ENCODE measurements at places on chromosomes 12 and 14. TPM values are rescaled to one million over a fixed set of nuclear protein-coding genes. Genes with fewer than 3 reads are reported as not detected.

DNA sequence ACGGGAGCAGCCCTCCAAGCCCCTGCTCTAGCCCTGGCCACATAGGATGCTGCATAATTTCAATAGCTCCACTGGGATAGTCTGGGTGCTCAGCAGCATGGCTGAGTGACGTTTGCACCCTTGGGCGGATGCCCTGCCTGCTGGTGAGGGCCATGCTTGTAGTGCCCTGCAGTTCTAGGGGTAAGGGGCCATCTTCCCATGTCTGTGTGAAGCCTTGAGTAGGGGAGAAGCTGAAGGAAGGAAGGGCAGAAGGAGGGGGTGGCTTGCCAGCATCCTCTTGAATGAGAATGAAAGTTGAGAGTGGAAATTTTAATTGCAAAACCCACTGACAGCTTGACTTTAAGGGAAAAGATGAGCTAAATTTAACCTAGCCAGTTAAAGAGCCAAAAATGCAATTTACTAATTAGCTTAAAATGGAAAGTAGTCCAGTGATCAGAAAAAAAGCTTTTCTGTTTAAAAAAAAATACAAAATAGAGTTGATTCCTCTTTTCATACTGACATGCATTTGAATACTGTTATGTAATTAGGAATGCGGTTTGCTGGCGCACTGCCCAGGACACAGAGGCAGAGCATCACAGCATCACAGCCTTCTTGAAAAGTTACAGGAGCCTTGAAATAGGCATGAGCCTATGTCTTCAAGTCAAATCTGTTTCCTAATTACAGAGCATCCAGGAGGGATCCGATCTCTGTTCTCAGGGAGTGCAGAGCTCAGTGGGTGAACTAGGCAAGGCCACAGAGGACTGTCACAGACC lies 18.5 kb upstream of the EML1 start:
- H3K4me3 ChIP-seq = no peak overlapping the region
- H3K36me3 ChIP-seq = no peaks in the 10 kb centered on the region
- H3K27ac ChIP-seq = peak overlapping the region; percentile 86

DNA sequence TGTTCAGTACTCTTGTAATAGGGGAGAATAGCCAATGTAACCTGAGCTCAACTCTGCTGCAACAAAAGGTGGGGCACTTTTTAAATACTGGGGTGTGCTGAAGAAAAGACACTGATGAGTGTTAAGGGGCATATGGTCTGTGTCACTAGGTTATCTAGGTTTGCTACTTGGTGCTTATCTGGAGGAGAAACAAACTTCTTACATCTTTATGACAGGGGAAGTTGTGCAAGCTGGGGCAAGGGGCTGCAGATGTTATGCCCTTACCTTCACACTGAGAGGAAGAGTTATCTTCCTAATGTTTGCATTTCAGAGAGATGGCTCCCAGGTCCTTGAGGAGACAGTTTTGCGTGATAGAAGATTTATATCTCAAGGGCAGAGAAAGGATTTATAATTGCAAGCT lies 90.9 kb upstream of the PKP2 start:
- DNase-seq = no peak
- H3K27ac ChIP-seq = no peak overlapping the region
- no peaks in the 10 kb centered on the region for H3K4me1 ChIP-seq
- H3K27me3 ChIP-seq = no peaks in the 10 kb centered on the region

- peak overlapping the region; percentile 78 for H3K4me3 ChIP-seq
- peaks cover 49% of the 10 kb centered on the region for H3K4me1 ChIP-seq
- peak overlapping the region; percentile 74 for H3K27ac ChIP-seq
- H3K36me3 ChIP-seq = no peaks in the 10 kb centered on the region
- DNase-seq = peak; percentile 64
These were observed 751 bp downstream of the GDF11 start for GRCh38 chr12:55743406-55744339.

- DNase-seq = no peak
- H3K27me3 ChIP-seq = no peaks in the 10 kb centered on the region
- no peaks in the 10 kb centered on the region for H3K36me3 ChIP-seq
- no peak overlapping the region for H3K4me3 ChIP-seq
- H3K4me1 ChIP-seq = peaks cover 75% of the 10 kb centered on the region
- peak overlapping the region; percentile 59 for H3K27ac ChIP-seq
These were observed 30.8 kb downstream of the CACNA1C start for GRCh38 chr12:2083561-2083960.

GRCh38 chr14:93085911-93086310 lies 29.8 kb downstream of the ITPK1 start:
- H3K4me1 ChIP-seq = peaks cover 57% of the 10 kb centered on the region
- H3K4me3 ChIP-seq = no peak overlapping the region
- peak overlapping the region; percentile 76 for H3K27ac ChIP-seq
- no peaks in the 10 kb centered on the region for H3K36me3 ChIP-seq
- no peak for DNase-seq

DNA sequence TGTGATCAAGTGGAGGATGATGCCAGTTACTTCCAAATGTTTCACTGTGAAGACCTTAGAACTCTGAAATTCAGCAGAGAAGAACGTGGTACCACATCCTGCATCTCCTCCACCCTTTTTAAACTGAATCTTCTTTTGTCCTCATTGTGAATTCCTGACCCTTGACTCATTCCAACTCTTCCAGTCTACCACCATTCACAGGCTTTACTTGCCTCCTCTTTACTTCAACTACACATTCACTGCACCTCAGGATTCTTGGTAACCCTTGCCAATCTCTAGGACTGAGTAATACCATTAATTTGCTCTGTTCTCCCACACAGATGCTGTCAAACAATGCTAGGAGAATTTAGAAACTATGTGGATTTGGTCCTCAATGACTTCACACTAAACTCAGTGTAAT lies 37.3 kb downstream of the PPP1R12A start:
- H3K4me3 ChIP-seq = no peak overlapping the region
- H3K4me1 ChIP-seq = peaks cover 69% of the 10 kb centered on the region
- H3K27ac ChIP-seq = no peak overlapping the region
- no peaks in the 10 kb centered on the region for H3K27me3 ChIP-seq
- no peaks in the 10 kb centered on the region for H3K36me3 ChIP-seq
- no peak for DNase-seq

GRCh38 chr12:563250-563781 lies 99.9 kb downstream of the NINJ2 start:
- no peak for DNase-seq
- no peaks in the 10 kb centered on the region for H3K36me3 ChIP-seq
- peaks cover 5% of the 10 kb centered on the region for H3K4me1 ChIP-seq
- H3K27ac ChIP-seq = peak overlapping the region; percentile 88
- no peaks in the 10 kb centered on the region for H3K27me3 ChIP-seq

DNA sequence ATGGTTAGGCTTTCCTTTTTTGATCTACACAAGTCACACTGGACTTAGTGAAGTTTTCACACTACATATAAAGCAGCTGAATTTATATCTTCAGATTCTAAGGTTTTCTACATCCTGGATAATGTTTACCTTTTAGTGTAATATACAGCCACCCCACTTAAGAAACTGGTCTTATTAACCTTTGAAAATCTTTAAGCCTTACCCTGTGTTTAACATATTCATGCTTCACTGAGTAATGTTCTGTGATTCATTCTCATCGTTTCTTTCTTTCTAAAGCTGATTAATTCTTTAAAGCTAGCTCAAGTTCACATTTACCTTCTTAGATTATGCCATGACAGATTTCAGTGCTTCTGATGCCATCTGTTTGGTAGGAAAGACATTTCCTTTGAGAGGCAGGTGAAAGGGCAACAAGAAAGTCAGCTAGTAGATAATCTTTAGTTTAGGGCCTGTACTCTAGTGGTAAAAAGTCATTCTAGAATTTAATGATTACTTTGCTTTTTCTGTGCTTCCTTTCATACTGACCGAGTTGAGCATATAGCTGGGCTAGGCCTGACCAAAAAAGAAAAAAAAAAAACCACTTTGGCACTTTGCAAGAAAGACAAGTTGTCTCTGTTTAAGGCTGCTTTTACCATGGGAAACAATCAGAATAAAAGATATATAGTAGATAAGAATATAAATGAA lies 690.9 kb upstream of the FBXO33 start:
- no peak for DNase-seq
- H3K27ac ChIP-seq = no peak overlapping the region
- no peaks in the 10 kb centered on the region for H3K36me3 ChIP-seq
- no peaks in the 10 kb centered on the region for H3K4me1 ChIP-seq

GRCh38 chr12:107894589-107894988 lies 120.1 kb downstream of the ASCL4 start:
- peaks cover 19% of the 10 kb centered on the region for H3K27me3 ChIP-seq
- no peaks in the 10 kb centered on the region for H3K36me3 ChIP-seq
- no peak overlapping the region for H3K27ac ChIP-seq
- H3K4me1 ChIP-seq = no peaks in the 10 kb centered on the region
- no peak overlapping the region for H3K4me3 ChIP-seq

DNA sequence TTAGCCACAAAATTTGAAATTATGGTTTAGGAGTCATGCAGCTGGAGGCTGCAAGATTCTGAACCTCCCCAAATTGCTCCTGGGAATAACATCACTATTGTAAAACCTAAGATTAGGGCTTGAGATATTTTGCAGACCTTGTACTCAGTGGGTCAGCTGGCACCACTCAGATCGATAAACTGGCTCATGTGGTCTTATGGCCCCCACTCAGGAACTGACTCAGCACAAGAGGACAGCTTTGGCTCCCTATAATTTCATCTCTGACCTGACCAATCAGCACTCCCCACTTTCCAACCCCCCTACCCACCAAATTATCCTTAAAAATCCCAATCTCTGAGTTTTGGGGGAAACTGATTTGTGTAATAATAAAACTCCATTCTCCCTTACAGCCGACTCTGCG lies 161.6 kb downstream of the BRMS1L start:
- no peaks in the 10 kb centered on the region for H3K36me3 ChIP-seq
- DNase-seq = no peak
- H3K27ac ChIP-seq = no peak overlapping the region
- no peak overlapping the region for H3K4me3 ChIP-seq
- no peaks in the 10 kb centered on the region for H3K4me1 ChIP-seq
- no peaks in the 10 kb centered on the region for H3K27me3 ChIP-seq

DNA sequence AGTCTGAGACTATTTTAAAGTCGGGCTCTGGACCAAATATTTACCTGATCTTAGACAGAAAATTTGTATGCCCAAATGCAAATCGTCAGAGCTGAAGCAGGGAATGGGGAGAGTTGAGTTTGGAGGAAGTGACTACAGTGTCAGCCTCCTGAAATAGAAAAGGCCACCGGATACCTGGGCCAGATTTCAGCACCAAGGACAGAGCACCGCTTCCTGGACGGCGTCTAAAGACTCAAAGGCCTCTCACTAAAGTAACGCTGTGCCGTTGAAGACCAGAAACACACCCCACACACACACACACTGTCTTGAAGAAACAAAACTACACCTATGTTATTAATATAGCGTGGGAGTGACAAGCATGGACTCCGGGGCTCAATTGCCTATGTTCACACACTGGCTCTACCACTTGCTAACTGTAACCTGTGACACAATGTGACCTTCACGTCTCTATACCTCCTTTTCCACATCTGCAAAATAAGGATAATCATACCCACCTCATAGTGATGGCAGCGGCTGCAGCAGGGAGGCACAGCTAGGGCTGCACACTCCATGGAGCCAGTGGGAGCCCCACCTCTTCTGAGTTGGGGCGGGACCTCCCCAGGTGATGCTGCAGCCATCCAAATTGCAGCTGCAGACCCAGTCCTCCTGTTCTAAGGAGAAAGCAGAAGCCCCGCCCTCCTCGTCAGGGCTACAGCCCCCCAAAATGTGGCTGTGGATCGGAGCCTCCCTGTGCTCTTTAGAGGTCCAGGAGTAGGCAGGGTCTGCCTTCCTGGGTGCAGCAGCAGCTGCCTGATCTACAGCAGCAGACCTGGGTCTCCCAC lies 35.6 kb downstream of the KRT76 start:
- no peak for DNase-seq
- no peak overlapping the region for H3K4me3 ChIP-seq
- H3K4me1 ChIP-seq = no peaks in the 10 kb centered on the region
- no peak overlapping the region for H3K27ac ChIP-seq

DNA sequence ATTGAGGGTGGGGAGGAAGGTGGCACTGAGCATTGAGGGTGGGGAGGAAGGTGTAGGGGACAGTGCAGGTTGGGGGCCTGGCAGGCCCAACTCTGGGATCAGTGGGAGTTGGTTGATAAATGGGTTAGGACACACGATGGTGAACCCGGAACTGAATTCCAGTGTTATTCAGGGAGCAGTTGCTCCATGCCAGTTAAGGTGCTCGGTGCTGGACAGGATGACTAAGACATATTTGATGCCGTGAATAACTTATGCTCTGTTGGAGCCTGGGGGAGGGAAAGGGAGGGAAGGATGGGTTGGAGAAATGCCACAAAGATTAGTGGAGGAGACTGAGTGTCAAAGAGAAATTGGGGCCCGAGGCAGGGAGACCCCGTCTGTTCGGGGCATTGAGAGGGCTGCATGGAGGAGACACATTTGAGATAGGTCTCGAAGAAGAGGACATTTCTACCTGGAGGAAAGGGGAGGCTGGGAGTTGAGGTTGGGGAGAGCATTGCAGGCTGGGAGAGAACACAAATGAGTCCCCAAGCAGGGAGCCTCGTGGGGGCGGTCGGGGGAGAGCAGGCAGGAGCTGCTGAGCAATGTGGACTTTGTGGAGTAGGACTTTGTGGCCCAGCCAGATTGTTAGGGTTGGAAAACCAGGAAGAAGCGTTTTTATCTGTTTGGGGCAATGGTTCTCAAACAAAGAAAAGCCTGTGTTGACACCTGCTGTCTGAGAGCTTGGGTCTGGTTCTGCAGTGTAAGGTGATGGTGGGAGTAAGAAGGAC lies 65.3 kb downstream of the IQSEC3 start:
- H3K4me1 ChIP-seq = no peaks in the 10 kb centered on the region
- H3K27ac ChIP-seq = no peak overlapping the region
- no peak overlapping the region for H3K4me3 ChIP-seq
- no peak for DNase-seq

DNA sequence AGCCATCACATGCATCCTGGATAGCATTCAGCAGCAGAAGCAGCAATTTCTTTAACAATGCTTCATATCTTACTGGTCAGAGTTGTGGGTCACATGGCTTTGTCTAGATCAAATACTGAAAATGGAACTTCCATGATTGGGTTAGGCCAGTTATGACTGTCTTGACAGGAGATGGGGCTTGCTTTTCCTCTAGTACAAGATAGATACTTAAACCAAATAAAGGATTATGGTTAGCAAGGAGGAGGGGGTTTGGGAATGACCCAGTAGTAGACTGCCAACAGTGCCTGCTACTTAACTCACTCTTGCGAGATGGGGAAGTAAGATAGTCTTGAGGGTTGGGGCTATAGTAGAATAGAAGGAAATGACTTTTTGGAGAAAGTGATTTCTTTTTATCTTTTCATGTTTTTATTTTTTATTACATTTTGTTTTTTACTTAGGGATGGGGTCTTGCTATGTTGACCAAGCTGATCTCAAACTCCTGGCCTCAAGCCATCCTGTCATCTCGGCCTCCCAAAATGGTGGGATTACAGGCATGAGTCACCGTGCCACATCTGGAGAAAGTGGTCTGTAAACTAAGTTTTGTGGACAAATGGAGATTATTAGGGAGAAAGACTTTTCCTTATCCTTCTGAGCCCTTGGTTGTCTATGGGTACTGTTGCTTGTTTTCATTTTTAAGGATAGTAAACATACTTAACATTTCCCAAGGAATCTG lies 37.6 kb downstream of the WNK1 start:
- no peak overlapping the region for H3K4me3 ChIP-seq
- no peak overlapping the region for H3K27ac ChIP-seq
- no peaks in the 10 kb centered on the region for H3K27me3 ChIP-seq
- H3K36me3 ChIP-seq = no peaks in the 10 kb centered on the region

GRCh38 chr14:37843954-37844607 lies 248.7 kb downstream of the TTC6 start:
- no peak overlapping the region for H3K4me3 ChIP-seq
- H3K27me3 ChIP-seq = no peaks in the 10 kb centered on the region
- no peak overlapping the region for H3K27ac ChIP-seq
- DNase-seq = peak; percentile 55

The LALBA gene
- not detected for total RNA-seq

The TPH2 gene
- total RNA-seq = not detected

The MYO1H gene
- total RNA-seq = 0.12 TPM
